ENCODE measurements at places on chromosomes 16 and 17.

GRCh38 chr16:84795329-84796053 is 24.3 kb upstream of the CRISPLD2 start:
- DNase-seq: no peak

DNA sequence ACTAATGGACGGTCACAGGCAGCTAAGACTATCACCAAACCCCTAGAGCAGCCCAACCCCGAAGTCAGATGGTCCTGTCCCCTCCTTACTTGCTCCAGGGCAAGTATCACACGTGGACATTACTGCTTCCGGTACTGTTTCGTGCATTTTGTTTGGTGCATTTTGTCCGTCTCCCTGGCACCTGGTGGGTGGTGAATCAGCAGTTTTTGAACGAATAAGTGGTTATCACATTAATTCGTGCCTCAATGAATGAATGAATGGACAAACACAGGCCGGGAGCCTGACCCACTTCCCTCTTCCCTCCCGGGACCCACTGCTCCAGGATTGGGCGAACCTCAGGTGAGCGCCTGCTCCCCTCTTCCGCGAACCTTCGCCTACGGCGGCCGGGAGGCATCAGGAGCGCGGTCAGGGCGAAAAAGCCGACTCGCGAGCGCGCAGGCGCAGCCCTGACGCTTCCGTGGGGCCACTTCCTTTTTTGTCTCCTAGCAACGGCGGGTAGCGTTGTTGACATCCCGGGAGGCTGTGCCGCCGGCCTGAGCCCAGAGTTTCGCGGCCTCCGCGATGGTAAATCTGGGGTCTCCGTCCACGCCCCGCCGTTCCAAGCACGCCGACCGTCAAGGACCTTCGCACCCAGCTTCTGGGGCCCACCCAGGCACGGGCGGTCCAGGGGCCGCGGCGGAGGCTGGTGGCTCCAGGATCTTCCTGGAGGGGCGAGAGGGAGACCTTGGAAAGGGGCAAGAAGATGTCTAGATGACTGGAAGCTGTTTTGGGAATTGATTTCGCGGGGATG is at the start of gene DYNLRB2:
TSS of gene DYNLRB2 (plus strand) at position 478 of the 790 bp plus-strand sequence. CDS start at position 562, 84 bp downstream.
- DNase-seq: peak; percentile 71

GRCh38 chr17:68579194-68579927 is 21.8 kb downstream of the FAM20A start:
- DNase-seq: no peak

DNA sequence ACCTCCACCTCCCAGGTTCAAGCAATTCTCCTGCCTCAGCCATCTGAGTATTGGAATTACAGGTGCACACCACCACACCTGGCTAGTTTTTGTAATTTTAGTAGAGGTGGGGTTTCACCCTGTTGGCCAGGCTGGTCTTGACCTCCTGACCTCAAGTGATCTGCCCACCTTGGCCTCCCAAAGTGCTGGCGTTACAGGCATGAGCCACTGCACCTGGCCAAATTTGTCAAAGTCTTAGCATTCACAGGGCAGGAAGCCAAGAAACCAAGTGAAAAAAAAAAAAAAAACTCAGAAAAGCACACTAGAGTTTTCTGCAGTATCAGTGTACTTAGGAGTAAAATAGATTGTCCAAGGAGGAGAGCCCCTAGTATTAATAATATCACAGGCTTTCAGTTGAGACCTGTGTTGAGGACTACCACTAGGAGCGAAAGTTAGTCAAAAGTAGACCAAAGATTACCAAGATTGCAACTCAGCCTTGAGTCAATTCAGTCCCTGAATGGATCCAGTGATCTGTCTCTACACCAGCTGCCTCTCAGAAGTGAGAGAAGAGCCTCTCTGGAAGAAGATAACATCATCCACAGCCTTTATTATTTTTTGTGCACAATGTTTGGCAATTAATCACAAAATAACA is 159.7 kb downstream of the CEP112 start:
- DNase-seq: no peak

GRCh38 chr17:72766761-72767356 is 325.6 kb downstream of the SLC39A11 start:
- no peak for DNase-seq

GRCh38 chr17:34357398-34357797 is 1.1 kb downstream of the CCL13 start:
- DNase-seq: no peak

DNA sequence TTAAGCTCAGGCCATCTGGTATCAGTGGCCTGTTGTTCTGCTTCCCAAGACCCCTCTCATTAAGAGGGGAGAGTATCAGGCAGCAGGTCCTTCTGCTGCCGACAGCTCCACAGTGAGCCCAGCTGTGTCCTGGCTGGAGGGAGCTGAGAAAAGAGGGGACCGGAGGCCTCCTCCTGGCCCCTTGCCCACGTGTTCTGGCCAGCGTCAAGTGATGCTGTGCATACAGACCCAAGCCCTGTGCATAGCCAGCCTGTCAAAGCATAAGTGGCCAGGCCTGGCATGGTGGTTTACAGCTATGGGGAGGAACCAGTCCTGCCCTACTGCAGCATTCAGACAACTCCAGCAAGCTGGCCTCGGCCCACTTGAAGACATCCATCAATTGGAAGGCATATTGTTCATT is 48.0 kb downstream of the ABCC6 start:
- no peak for DNase-seq

DNA sequence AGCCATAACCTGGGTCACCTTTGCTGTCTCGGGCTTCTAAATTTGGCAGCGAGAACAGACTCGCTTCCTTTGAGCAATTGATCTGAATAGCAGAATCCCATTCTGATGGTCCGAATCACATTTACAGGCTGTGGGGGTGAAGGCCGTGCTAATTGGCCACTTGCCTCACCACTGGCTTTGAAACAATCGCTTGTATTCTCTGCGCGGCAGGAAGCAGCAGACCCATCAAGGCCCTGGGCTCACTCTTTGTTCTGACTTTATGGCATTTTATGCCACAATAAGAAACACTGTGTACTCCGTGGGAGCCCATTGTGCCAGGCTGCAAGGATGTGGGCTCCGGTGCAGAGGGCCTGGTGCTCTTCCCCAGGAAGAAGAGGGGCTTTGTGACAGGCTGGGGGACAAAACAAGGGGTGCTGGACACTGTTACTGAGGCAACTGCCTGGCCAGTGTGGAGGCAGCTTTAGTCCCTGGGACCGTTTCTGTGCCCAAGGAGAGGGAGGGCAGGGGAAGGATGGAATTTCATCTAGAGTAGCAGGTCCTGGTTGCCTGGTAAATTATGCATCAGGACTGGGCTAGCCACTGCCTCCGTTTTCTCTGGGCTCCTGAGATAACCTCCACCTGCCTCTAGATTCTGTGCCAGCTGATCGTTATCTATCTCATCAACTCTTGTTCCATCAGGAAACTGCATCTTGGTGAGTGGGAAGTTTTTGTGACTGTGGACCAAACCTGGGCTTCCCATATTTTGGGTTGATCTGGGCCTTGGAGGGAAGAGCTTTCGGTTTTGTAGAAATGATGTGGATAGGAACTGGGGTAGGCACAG is 78.5 kb downstream of the MRC2 start:
- peak; percentile 67 for DNase-seq

- DNase-seq: no peak
These were observed 6.9 kb downstream of the SEZ6L2 start for GRCh38 chr16:29892458-29892813.

DNA sequence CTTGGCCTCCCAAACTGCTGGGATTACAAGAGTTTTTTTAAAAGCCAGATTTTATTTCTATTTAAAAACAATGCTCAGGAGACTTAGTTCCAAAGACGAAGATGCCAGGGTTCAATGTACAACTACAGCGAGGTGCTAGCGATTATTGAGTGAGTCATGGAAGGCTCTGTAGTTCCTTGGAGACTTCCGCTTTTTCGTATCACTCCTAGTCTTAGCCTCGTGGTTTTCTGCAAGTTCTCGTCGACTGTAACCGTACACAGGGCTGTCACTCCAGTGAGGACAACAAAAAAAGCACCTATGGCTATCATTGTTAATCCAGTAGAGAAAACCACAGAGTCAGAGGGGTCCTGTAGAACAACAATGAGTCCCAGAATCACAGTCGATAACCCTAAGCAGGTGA is 22.7 kb upstream of the ZC3H7A start:
- DNase-seq: no peak

Measured in amygdala (tissue), 56 donors.